Activated T-cell treated with anti-CD3 and anti-CD28 coated beads for 1 hour (primary cell): ENCODE measurements at places on chromosomes 12 and 14.

- DNase-seq = no peak
Observed at GRCh38 chr12:6959805-6960592, 8.8 kb downstream of the PTPN6 start.

- DNase-seq = no peak
Observed at GRCh38 chr14:54975856-54976255, 51.0 kb downstream of the WDHD1 start.

DNA sequence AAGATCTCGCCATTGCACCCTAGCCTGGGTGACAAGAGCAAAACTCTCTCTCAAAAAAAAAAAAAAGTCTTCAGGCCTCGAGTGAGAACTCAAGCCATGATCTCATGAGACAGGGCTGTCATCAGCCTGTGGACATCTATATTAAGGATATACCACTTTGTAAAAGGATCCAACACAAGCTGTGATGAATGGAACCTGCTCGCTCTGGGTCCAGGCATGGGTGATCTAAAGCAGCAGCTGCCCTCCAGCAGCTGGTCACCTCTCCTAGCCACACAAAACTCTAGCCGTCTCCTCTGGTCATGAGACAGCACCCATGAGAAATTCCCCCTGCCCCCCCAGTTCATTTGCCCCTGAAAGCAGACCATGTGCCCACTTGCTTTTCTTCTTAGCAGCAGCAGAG is 19.1 kb upstream of the DGLUCY start:
- no peak for DNase-seq

DNA sequence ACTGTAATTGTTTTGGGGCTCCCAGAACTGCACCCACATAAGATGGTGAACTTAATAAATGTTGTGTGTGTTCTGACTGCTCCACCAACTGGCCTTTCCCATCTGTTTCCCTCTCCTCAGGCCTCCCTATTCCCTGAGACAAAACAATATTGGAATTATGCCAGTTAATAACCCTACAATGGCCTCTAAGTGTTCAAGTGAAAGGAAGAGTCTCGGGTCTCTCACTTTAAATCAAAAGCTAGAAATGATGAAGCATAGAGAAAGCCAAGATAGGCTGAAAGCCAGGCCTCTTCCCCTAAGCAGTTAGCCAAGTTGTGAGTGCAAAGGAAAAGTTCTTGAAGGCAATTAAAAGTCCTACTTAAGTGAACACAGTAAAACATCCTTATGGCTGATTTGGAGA is 13.4 kb downstream of the ACOT6 start:
- no peak for DNase-seq

GRCh38 chr12:69998922-69999321 is 173.9 kb downstream of the MYRFL start:
- DNase-seq = no peak

DNA sequence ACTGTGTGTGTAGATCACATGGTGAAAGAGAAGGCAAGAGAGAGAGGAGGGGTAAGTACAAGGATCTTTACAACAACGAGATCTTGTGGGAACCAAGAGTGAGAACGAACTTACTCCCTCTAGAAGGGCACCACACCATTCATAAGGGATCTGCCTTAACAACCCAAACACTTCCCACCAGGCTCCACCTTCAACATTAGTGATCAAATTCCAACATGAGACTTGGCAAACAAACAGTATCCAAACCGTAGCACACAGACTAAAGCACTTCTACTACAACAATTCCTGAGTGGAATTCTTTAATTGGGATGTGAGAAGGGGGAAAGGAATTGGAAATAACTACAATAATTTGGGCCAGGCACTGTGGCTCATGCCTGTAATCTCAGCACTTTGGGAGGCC is 35.0 kb upstream of the ESR2 start:
- no peak for DNase-seq

- DNase-seq = no peak
Observed at GRCh38 chr12:80709811-80710726, 2.6 kb downstream of the MYF6 start.

- DNase-seq = no peak
Observed at GRCh38 chr12:101039848-101040531, 170.0 kb downstream of the SLC5A8 start.

GRCh38 chr12:44774815-44775411 is 101.2 kb downstream of the NELL2 start:
- DNase-seq = peak; percentile 55

DNA sequence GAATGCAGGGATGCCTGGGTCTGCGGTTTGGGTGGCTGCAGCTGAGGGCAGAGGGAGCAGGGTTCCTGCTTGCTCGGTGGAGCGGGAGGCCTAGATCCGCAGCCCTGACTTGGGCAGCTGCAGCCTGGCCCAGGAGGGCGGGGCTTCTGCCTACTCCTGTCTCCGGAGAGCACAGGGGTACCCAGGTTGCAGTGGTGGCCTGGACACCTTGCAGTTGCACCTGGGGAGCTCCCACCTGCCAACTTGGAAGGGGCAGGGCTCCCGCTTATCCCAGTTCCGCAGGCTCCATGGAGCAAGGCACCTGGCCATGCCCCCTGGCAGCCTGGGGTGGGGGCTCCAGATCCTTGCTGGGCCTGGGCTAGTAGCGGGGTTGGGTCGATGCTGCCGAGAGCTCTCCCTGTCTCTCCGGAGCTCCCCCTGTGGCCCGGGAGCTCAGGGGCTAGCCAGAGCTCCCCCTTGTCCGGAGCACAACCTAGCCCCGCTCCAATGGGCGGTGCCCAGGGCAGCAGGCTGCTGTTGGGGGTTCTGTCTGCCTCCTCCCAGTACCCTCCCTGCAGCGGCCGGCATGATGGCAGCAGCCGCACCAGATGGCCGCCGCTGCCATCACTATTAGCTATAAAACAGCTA is 136.4 kb downstream of the PTPRR start:
- DNase-seq = no peak

GRCh38 chr12:131445184-131445774 is 265.6 kb upstream of the SFSWAP start:
- DNase-seq = no peak

DNA sequence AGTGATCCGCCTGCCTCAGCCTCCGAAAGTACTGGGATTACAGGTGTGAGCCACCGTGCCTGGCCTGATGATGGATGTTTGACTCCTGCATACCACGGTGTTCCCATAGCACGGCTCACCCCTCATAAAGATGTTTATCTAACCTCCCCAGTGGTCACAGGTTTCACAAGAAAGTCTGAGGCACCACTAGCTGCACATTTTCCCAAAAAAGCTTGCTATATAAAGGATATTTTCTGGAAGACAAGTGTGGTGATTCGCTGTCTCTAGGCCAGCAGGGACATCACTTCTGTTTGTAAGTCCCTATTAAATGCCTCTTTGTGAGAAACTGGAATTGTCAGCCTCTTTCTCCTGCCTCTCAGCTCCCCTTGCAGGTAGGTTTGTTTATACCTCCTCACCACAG is 18.3 kb downstream of the PLEK2 start:
- no peak for DNase-seq

DNA sequence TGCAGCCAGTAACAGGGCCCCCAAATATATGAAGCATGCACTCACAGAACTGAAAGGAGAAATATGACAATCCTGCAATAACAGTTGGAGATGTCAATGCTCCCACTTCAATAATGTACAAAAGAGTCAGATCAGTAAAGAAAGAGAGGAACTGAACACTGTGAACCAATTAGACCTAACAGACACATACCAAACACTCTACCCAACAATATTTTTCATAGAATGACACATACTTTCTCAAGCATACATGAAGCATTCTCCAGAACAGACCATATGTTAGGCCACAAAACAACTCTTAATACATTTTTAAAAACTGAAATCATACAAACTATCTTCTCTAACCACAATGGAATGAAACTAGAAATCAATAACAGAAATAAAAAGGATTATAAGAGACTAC is 80.2 kb downstream of the ELK3 start:
- no peak for DNase-seq

- no peak for DNase-seq
Observed at GRCh38 chr12:50192908-50193307, 25.7 kb upstream of the CERS5 start.

GRCh38 chr12:7787574-7788293 is 1.5 kb upstream of the NANOG start:
- no peak for DNase-seq

GRCh38 chr14:104688505-104689108 is 811 bp upstream of the INF2 start:
- DNase-seq = no peak

GRCh38 chr12:52645120-52645761 is 6.8 kb downstream of the KRT2 start:
- DNase-seq = peak; percentile 21

DNA sequence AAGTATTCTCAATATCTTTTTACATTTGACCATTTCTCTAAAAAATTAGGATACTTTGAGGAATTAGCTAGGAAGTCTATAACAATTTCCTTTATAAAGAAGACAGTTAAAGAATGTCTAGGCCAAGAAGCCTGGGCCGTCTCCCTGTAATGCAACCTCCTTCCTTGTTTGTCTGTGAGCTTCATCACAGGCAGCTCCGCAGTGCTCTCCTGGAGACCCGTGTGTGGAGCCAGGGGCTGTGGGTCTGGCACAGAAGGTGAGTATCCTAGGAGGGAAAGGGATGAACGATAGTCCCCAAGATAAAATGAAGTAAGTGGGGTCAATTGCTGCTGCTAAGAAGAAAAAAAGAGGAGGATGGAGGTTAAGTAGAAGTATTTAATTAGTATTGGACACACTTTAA is 31.8 kb upstream of the ATP23 start:
- DNase-seq = no peak

- DNase-seq = no peak
Observed at GRCh38 chr12:58450868-58451482, 469.3 kb downstream of the LRIG3 start.

- DNase-seq = peak; percentile 55
Observed at GRCh38 chr14:60151715-60152114, 13.5 kb downstream of the DHRS7 start.
